ENCODE measurements at places on chromosomes 1 and 21.

GRCh38 chr1:91345395-91346005 lies 59.1 kb downstream of the HFM1 start:
- DNase-seq = no peak

DNA sequence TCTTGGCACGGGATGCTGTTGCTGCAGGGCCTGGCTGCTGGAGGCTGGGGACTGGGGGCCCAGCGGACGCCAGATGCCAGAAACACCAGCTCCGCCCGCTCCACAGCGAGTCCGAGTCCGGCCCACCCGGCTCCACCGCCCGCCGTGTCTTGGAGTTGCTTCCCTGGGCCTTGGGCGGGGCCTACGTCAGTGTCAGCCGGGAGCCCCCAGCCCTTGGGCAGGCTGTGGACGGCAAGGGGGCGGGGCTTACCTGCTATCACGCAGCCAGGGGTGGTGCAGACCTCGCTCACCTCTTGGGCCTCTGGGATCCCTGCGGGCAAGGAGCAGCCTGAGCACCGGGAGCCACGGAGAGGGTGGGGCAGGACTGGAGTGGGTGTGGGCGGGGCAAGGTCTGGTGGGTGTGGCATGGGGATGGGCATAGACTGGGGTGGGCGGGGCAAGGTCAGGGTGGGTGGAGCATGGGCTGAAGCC lies 21.8 kb downstream of the MMEL1 start:
- peak; percentile 11 for DNase-seq

GRCh38 chr1:188140958-188141357 lies 1312.2 kb downstream of the PLA2G4A start:
- DNase-seq = no peak

DNA sequence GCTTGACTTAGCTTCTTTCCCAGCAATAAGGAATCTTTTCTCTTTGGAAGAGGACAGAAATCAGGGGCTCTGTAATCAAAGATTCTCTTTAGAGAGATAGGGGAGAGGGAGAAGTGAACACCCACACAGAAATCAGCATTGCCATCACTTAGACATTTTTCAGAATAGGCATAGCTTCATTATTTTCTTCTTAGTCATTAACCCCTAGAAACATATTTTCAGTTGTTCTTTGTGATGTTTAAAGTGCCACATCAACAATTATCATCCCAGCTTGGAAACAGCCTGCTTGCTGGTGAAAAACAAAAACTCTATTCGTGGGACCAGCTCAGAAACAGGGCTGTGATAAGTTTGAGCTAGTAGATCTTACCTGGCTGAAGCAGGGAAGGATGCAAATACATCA lies 88.3 kb upstream of the SLC44A3 start:
- DNase-seq = peak; percentile 58

GRCh38 chr1:93471284-93471683 lies 23.4 kb downstream of the FNBP1L start:
- no peak for DNase-seq

DNA sequence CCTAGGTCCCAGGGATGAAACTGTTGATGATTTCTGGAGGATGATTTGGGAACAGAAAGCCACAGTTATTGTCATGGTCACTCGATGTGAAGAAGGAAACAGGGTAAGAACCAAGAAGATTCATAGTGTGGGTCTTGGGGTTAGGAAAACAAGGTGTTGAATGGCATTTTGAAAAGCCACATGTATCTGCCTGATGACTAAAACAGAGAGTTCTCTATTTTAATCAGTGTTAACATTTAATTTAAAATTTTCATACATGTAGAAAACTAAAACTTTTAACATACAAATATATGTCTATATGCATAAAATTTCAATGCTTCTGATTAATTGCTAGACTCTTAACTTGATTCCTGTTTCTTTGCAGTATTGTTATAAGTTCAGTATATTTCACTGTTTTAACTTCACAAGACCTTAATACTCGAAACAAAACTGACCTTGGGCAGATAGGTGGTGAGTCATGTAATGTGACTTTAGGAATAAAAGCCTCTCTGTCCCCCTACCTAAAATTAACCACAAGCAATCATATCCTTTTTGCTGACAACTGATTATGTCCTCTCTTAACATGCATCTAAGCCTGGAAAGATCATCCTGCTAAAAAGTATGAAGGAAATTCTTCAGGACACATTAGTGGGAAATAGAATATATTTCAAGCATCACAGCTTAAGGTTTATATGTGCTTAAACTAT lies 95.6 kb downstream of the PTPRC start:
- DNase-seq = no peak

DNA sequence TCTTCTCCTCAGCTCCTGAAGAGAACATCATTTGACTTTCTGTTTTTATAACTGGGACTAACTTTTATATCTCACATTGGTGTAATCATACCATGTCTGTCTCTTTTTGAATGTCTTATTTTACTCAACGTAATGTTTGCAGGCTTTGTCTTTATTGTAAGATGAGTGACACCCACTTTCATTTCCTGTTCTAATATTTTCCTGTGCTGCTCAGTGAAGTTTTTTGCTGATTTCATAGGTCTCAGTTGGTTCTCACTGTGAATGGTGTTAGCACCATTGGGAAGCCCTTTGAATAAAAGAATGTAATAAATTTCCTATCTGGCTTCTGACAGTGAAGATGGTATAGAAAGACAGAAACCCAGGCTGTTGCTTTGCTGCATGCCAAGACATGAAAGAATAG lies 84.0 kb downstream of the RAVER2 start:
- no peak for DNase-seq

GRCh38 chr1:93905734-93906133 lies 3.5 kb downstream of the GCLM start:
- peak; percentile 64 for DNase-seq

- DNase-seq = no peak
These were observed 10.4 kb upstream of the GJA9 start for GRCh38 chr1:38891753-38892152.

- DNase-seq = no peak
These were observed 4.2 kb downstream of the WNT9A start for GRCh38 chr1:227943381-227944089.

Data from EL (cell line).